ENCODE measurements at places on chromosomes 1 and 21.

DNA sequence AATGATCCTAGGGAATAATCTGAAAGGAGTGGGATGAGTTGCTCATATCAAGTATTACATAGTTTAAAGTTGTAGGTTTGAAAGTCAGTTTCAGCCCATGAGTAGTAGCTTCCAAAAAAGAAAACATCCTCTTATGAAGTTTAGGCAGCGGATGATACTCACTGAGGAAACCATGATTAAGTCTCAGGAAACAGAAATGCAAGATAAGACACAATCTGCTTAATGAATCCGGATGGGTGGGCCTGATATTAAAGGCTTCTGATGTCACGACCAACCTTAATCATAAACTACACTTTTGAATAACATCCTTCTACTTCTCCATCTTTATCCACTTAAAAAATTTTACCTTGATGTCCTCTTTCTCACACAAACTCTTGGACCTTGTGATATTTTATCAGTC is 61.8 kb downstream of the S1PR1 start:
- H3K27me3 ChIP-seq = no peaks in the 10 kb centered on the region
- no peak overlapping the region for H3K4me3 ChIP-seq
- H3K4me1 ChIP-seq = no peaks in the 10 kb centered on the region
- H3K27ac ChIP-seq = no peak overlapping the region
- DNase-seq = no peak

- no peak for DNase-seq
- peaks cover 8% of the 10 kb centered on the region for H3K4me1 ChIP-seq
- H3K4me3 ChIP-seq = no peak overlapping the region
- H3K27me3 ChIP-seq = no peaks in the 10 kb centered on the region
- H3K36me3 ChIP-seq = no peaks in the 10 kb centered on the region
- no peak overlapping the region for H3K27ac ChIP-seq
These were observed 31.0 kb upstream of the MED18 start for GRCh38 chr1:28297826-28298225.

GRCh38 chr1:8516278-8516777 is 198.4 kb downstream of the SLC45A1 start:
- no peaks in the 10 kb centered on the region for H3K36me3 ChIP-seq
- no peaks in the 10 kb centered on the region for H3K27me3 ChIP-seq
- no peak overlapping the region for H3K4me3 ChIP-seq

- H3K4me3 ChIP-seq = no peak overlapping the region
- H3K27me3 ChIP-seq = no peaks in the 10 kb centered on the region
- H3K36me3 ChIP-seq = no peaks in the 10 kb centered on the region
These were observed 117.6 kb downstream of the PTPRC start for GRCh38 chr1:198756470-198756869.

- no peaks in the 10 kb centered on the region for H3K27me3 ChIP-seq
- H3K36me3 ChIP-seq = no peaks in the 10 kb centered on the region
- no peak for DNase-seq
- no peak overlapping the region for H3K27ac ChIP-seq
- no peaks in the 10 kb centered on the region for H3K4me1 ChIP-seq
- H3K4me3 ChIP-seq = no peak overlapping the region
These were observed 5.9 kb upstream of the SPRR2E start for GRCh38 chr1:153100245-153100644.

GRCh38 chr21:31684918-31685317 is 25.4 kb downstream of the SOD1 start:
- DNase-seq = no peak
- no peaks in the 10 kb centered on the region for H3K36me3 ChIP-seq
- H3K4me3 ChIP-seq = no peak overlapping the region
- no peaks in the 10 kb centered on the region for H3K27me3 ChIP-seq
- no peaks in the 10 kb centered on the region for H3K4me1 ChIP-seq

GRCh38 chr1:66925944-66926343 is 1.2 kb downstream of the MIER1 start:
- no peaks in the 10 kb centered on the region for H3K27me3 ChIP-seq
- no peak for DNase-seq
- no peaks in the 10 kb centered on the region for H3K36me3 ChIP-seq
- peaks cover 29% of the 10 kb centered on the region for H3K4me1 ChIP-seq
- peak overlapping the region; percentile 95 for H3K27ac ChIP-seq

- H3K27ac ChIP-seq = peak overlapping the region; percentile 61
- no peak for DNase-seq
- no peaks in the 10 kb centered on the region for H3K36me3 ChIP-seq
- H3K4me3 ChIP-seq = no peak overlapping the region
- peaks cover 18% of the 10 kb centered on the region for H3K4me1 ChIP-seq
- no peaks in the 10 kb centered on the region for H3K27me3 ChIP-seq
These were observed 50.3 kb downstream of the GPR161 start for GRCh38 chr1:168086438-168086837.

GRCh38 chr1:60448850-60449249 is 375.3 kb upstream of the C1orf87 start:
- no peaks in the 10 kb centered on the region for H3K36me3 ChIP-seq
- no peak overlapping the region for H3K4me3 ChIP-seq
- H3K27me3 ChIP-seq = no peaks in the 10 kb centered on the region
- DNase-seq = no peak
- H3K27ac ChIP-seq = no peak overlapping the region

- no peak overlapping the region for H3K27ac ChIP-seq
- no peaks in the 10 kb centered on the region for H3K36me3 ChIP-seq
- H3K4me3 ChIP-seq = no peak overlapping the region
These were observed 233.3 kb upstream of the C1orf174 start for GRCh38 chr1:4133297-4133938.

- H3K36me3 ChIP-seq = no peaks in the 10 kb centered on the region
- no peak for DNase-seq
- H3K27ac ChIP-seq = no peak overlapping the region
- H3K27me3 ChIP-seq = no peaks in the 10 kb centered on the region
- H3K4me3 ChIP-seq = no peak overlapping the region
These were observed 282.6 kb downstream of the DSCAM start for GRCh38 chr21:40564318-40564717.

- DNase-seq = no peak
- H3K36me3 ChIP-seq = no peaks in the 10 kb centered on the region
- H3K4me3 ChIP-seq = no peak overlapping the region
These were observed 1.9 kb upstream of the ZSCAN20 start for GRCh38 chr1:33470495-33471012.

GRCh38 chr1:18109756-18110597 is 2.4 kb downstream of the IGSF21 start:
- no peak for DNase-seq
- peak overlapping the region; percentile 19 for H3K4me3 ChIP-seq
- H3K27ac ChIP-seq = no peak overlapping the region
- H3K4me1 ChIP-seq = peaks cover 40% of the 10 kb centered on the region
- no peaks in the 10 kb centered on the region for H3K36me3 ChIP-seq

GRCh38 chr1:12409681-12410080 is 179.9 kb downstream of the VPS13D start:
- no peak overlapping the region for H3K4me3 ChIP-seq
- no peaks in the 10 kb centered on the region for H3K27me3 ChIP-seq
- H3K36me3 ChIP-seq = no peaks in the 10 kb centered on the region

GRCh38 chr1:110554871-110555801 is 36.2 kb upstream of the KCNA10 start:
- H3K4me1 ChIP-seq = peaks cover 12% of the 10 kb centered on the region
- no peaks in the 10 kb centered on the region for H3K27me3 ChIP-seq
- H3K27ac ChIP-seq = no peak overlapping the region
- no peaks in the 10 kb centered on the region for H3K36me3 ChIP-seq
- peak overlapping the region; percentile 46 for H3K4me3 ChIP-seq
- DNase-seq = no peak

GRCh38 chr1:156505679-156506298 is 5.2 kb upstream of the MEF2D start:
- H3K27ac ChIP-seq = peak overlapping the region; percentile 99
- H3K4me1 ChIP-seq = peaks cover 74% of the 10 kb centered on the region
- H3K27me3 ChIP-seq = no peaks in the 10 kb centered on the region
- peak overlapping the region; percentile 30 for H3K4me3 ChIP-seq
- H3K36me3 ChIP-seq = no peaks in the 10 kb centered on the region

DNA sequence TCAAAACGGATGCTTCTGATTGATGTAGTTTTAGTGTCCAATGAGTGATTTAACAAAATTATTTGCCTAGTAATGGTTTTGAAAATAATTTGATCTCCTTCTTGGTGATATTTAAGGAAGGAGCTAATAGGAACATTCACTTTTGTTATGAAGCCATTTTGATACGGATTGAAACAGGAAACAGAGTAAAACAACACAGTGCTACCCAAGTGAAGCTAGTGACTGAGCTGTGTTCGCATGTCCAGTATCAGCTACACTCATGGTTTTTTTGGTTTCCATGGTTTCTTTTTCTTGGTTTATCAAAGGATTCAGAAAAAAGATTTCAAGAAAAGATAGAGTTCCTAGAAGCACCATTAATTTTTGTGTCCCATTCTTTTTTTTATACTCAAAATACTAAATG is 40.1 kb upstream of the PLEKHO1 start:
- no peaks in the 10 kb centered on the region for H3K27me3 ChIP-seq
- no peak for DNase-seq
- no peak overlapping the region for H3K4me3 ChIP-seq

DNA sequence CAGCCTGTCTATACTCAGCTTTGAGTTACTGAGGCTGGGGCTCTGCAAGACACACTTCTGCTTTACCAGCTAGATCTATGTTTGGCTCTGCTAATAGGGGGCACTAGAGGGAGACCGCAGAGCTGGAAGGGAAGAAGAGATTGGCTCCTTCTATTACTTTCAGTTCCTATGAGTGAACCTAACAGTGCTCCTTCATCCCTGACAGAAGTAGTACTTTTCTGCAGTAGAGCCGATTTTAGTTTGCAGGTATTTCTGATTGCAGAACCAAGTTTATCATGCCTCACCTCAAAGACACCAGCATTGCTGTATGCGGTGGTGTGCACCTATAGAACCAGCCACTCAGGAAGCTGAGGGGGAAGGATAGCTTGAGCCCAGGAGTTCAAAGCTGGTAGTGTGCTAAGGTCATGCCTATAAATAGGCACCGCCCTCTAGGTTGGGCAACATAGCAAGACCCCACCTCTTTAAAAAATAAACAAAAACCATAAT is 5.7 kb upstream of the ZDHHC18 start:
- no peaks in the 10 kb centered on the region for H3K36me3 ChIP-seq
- H3K4me1 ChIP-seq = peaks cover 7% of the 10 kb centered on the region
- no peak for DNase-seq

DNA sequence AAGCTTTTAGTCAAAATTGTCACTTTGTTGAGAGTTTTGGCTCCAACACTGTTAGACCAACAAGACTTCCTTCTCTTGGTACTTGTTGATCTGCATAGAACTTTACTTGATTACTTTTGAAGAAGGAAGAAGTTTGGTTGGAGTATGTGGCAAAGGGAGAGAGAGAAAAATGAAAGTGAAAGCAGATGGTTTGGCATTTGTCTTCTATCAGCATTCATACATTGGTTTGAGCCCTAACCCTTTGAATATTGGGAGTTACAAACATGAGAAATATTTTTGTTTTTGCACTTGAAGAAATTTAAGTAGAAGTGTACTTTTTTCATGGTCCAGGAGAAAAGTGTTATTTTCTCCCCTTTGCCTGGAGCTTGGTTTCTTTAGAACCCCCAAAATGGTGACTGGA is 169.8 kb downstream of the ADGRL4 start:
- no peak overlapping the region for H3K4me3 ChIP-seq
- no peak overlapping the region for H3K27ac ChIP-seq
- no peaks in the 10 kb centered on the region for H3K36me3 ChIP-seq
- DNase-seq = no peak
- no peaks in the 10 kb centered on the region for H3K27me3 ChIP-seq

DNA sequence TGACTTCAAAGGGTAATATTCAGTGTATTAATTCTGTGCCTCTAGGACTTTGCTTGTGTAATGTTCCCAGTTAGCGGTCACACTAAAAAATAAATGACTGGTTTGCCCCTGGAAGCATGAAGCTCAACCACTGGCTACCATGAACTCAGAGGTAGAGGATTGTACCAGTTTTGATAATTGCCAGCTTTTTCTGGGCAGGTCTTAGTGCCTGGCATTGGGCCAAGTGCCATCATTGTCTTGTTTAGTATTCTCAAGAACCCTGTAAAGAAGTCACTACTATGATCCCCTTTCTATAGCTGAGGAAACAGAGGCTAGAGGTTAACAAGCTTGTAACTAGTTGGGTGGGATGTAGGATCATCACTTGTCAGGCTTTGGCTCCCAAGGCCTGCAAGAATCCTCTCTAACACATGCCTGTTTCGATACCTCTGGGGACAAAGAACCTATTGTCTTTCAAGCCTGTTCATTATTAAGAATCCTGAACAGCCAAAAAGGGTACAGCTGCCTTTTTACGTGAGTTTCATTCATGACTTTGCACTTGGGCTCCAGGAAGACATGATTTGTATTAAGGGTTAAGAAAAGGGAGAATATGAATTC is 121.9 kb upstream of the JUN start:
- H3K27me3 ChIP-seq = no peaks in the 10 kb centered on the region
- no peak overlapping the region for H3K4me3 ChIP-seq
- no peaks in the 10 kb centered on the region for H3K4me1 ChIP-seq

DNA sequence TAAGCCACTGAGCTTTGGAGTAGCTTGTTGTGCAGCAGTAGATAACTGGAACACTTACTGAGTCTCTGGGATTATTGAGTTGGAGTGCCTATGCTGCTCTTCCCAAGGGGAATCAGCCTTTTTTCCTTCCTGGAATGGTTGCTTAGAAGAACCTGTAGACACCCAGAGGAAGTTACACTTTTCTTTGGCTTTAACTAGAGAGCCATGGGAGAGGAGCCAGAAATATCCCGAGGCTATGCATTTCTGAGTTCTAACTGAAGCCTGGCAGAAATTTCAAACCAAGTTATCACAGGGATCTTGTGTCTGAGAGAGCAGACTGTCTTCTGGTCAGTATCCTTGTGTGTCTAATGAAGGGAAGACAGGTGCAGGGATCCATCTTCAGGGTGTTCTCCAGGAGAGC is 28.3 kb downstream of the LAMC1 start:
- no peak for DNase-seq
- H3K4me3 ChIP-seq = no peak overlapping the region
- no peak overlapping the region for H3K27ac ChIP-seq
- H3K36me3 ChIP-seq = no peaks in the 10 kb centered on the region

DNA sequence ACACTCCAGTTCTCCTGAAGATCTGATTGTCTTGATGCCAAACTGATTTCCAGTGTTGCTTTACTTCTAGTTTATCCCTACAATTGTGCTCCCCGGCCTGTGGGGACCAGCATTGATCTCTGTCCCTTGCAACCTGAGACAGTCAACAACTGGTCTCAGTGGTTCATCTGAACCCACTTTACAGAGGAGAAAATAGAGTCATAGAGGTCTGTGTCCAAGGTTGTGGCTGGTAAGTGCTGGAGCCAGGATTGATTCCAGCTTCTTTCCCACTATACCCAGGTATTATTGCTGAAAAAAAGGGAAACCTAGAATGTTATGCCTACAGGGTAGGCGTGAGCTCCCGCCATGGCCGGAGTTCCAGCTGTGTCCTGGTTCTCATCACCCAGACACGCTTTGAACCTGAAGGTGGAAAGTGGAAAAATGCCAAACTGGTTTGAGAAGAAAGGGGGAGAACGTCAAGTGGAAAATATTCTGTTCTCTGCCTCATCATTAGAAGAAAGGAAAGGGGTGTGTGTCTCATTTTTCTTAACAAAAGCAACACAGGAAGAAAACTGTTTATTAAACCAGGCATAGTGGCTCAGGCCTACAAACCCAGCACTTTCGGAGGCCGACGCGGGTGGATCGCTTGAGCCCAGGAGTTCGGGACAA is 60.7 kb upstream of the ITPKB start:
- peak overlapping the region; percentile 27 for H3K27ac ChIP-seq
- no peaks in the 10 kb centered on the region for H3K27me3 ChIP-seq
- H3K36me3 ChIP-seq = no peaks in the 10 kb centered on the region
- H3K4me1 ChIP-seq = no peaks in the 10 kb centered on the region

GRCh38 chr1:8461351-8462110 is 143.6 kb downstream of the SLC45A1 start:
- no peaks in the 10 kb centered on the region for H3K27me3 ChIP-seq
- H3K4me1 ChIP-seq = peaks cover 75% of the 10 kb centered on the region
- no peaks in the 10 kb centered on the region for H3K36me3 ChIP-seq
